ENCODE measurements at places on chromosomes 7 and 10.
A peak's percentile ranks its signal among the peaks of the same experiment; 100 is the strongest.

DNA sequence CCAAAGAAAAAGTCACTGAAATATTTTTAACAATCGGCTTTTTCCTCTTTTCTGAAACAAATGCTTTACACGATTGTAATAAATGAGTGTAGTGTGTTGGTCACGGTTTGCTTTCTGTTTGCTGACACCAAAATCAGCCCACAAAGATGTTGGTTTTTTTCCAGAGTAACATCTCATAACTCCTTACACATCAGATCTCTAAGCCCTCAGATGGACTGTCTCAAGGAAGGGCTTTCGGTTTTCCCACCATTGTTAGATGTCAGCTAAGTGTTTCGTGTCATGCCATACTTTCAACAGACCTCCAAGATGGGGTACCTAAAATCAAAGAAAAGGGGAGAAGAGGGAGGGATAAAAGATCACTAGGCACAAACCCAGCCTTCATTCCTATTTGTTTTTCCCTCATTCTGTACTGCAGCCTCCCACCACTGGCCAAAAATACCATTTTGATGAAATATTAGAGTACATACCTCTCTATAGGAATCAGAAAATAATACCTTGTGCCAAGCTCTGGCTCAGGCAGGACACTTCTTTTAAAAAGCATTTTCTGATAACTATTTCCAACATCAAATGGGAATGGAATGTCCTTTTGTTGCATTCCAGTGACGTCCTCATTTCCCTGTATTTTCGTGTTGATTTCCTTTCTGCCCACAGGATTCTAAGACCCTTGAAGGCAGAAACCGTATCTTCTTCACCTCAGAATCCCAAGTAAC, 159.1 kb downstream of the DGKI start:
- no peaks in the 10 kb centered on the region for H3K36me3 ChIP-seq
- no peak for DNase-seq
- no peak overlapping the region for H3K27ac ChIP-seq
- H3K4me3 ChIP-seq = no peak overlapping the region
- no peaks in the 10 kb centered on the region for H3K4me1 ChIP-seq

GRCh38 chr10:68121020-68121743, 11.9 kb downstream of the MYPN start:
- H3K36me3 ChIP-seq = no peaks in the 10 kb centered on the region
- DNase-seq = no peak
- peaks cover 2% of the 10 kb centered on the region for H3K4me1 ChIP-seq
- H3K27ac ChIP-seq = no peak overlapping the region
- no peak overlapping the region for H3K4me3 ChIP-seq

DNA sequence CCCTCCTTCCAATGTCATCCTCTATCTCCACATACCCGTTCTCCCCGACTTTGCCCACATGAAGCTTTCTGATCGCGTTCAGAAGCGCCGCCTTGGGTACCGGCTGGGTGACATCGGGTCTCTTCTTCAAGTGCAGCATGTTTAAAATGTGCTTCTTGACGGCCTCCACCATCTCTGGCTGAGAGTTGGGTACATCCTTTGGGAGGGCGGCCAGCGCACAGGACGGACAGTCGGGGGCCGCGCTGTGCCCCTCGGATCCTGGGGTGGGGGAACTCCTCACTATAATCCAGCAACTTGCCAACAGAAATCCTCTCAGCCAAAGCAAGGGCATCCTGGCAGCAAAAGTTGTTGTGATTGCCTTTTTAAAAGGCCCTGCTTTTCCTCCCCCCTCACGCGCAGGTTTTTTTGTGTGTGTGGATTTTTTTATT, 2.8 kb downstream of the INHBA start:
- H3K27ac ChIP-seq = no peak overlapping the region
- H3K4me1 ChIP-seq = peaks cover 13% of the 10 kb centered on the region
- H3K27me3 ChIP-seq = peaks cover 48% of the 10 kb centered on the region
- DNase-seq = no peak
- peaks cover 3% of the 10 kb centered on the region for H3K36me3 ChIP-seq

DNA sequence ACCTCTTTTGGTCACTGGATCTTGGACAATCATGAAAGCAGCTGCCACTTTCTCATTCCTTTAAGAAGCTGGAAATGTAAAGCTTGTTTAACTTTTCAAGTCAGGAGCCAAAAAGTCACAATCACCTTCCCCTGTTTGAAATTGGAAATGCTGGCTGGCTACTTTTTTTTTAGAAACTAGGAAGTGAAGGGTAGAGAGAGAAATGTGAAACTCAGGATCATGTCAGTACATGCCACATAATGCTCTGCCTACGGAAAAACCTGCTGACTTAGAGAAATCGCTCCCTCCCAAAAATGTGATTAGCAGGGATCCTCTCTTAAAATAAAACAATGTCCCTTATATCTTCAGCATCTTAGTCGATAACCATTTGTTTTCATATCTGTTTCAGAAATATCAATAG, 188.4 kb upstream of the C7orf33 start:
- DNase-seq = no peak
- H3K27ac ChIP-seq = no peak overlapping the region
- peaks cover 73% of the 10 kb centered on the region for H3K27me3 ChIP-seq
- no peaks in the 10 kb centered on the region for H3K4me1 ChIP-seq
- H3K4me3 ChIP-seq = no peak overlapping the region
- no peaks in the 10 kb centered on the region for H3K36me3 ChIP-seq

DNA sequence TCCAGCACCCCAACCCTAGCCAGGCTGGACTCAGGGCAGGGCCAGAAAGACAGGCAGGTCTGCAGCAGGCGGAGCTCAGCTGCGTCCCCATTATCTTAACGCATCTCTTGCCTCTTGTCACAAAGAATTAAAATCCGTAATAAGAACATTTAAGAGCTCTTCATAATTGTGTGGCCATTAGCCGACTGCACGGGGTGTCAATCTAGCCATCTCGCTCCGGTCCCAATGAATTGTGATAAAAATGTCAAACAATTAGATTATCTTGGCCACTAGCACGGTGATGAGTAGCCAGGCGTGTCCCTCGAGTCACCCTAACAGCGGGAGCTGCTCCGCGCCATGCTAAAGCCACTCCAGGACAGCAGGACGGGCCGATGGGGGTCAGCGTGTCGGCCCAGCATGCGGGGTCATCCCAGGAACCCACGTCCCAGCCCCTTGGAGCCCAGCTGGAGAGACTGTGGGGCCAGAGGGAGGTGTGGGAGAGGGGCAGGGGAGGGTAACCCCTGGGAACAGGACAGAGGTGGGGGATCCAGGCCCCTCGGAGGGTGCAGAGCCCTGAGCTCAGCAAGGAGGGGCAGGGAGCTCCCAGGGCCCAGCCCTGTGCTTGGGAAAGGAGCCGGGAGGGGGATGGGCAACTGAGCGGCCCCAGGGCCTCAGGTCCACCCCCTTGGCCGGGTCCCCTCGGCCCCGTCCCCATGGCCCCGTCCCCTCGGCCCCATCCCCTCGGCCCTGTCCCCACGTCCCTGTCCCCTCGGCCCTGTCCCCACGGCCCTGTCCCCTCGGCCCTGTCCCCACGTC, 17.7 kb upstream of the NKX6-2 start:
- no peak overlapping the region for H3K27ac ChIP-seq
- H3K36me3 ChIP-seq = no peaks in the 10 kb centered on the region
- peaks cover 8% of the 10 kb centered on the region for H3K27me3 ChIP-seq
- H3K4me3 ChIP-seq = no peak overlapping the region

GRCh38 chr10:5978230-5978489, 817 bp upstream of the IL15RA start:
- H3K36me3 ChIP-seq = peaks cover 5% of the 10 kb centered on the region
- H3K27me3 ChIP-seq = no peaks in the 10 kb centered on the region
- H3K4me1 ChIP-seq = peaks cover 19% of the 10 kb centered on the region
- DNase-seq = no peak

- no peak for DNase-seq
- no peaks in the 10 kb centered on the region for H3K4me1 ChIP-seq
- H3K36me3 ChIP-seq = no peaks in the 10 kb centered on the region
- H3K27me3 ChIP-seq = peaks cover 51% of the 10 kb centered on the region
- H3K4me3 ChIP-seq = peak overlapping the region; percentile 39
Measured at GRCh38 chr10:116848944-116849247, 403 bp upstream of the ENO4 start.

DNA sequence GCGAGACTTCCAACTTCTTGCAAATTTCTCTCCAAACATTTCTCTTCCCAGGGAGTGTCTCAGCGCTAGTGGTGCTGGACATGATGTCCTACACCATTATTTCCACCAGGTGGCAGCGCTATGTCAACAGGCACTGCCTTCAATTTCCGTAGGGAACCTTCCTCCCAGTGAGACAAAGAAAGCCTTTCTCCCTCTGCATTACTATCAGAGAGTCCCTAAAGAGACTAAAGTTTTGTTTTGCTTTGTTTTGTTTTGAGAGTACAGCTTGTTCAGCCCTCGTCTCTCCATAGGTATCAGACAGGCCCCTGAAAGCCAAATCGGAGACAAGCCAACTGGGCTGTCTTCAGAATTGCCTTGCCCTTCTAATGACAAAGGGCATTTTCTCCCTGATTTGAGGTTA, 44.2 kb upstream of the GGCT start:
- peaks cover 5% of the 10 kb centered on the region for H3K36me3 ChIP-seq
- H3K4me1 ChIP-seq = no peaks in the 10 kb centered on the region
- DNase-seq = peak; percentile 8

- H3K4me1 ChIP-seq = no peaks in the 10 kb centered on the region
- H3K27me3 ChIP-seq = peaks cover 9% of the 10 kb centered on the region
- H3K4me3 ChIP-seq = no peak overlapping the region
- H3K27ac ChIP-seq = no peak overlapping the region
Measured at GRCh38 chr10:88651101-88651551, 13.1 kb upstream of the LIPF start.

- no peaks in the 10 kb centered on the region for H3K36me3 ChIP-seq
- H3K4me3 ChIP-seq = no peak overlapping the region
- H3K27ac ChIP-seq = no peak overlapping the region
- peaks cover 11% of the 10 kb centered on the region for H3K27me3 ChIP-seq
Measured at GRCh38 chr10:25966844-25967243, 32.8 kb downstream of the MYO3A start.

GRCh38 chr10:70121281-70121949, 11.2 kb downstream of the AIFM2 start:
- DNase-seq = no peak
- H3K4me3 ChIP-seq = no peak overlapping the region
- H3K4me1 ChIP-seq = peaks cover 3% of the 10 kb centered on the region
- H3K36me3 ChIP-seq = no peaks in the 10 kb centered on the region
- H3K27me3 ChIP-seq = no peaks in the 10 kb centered on the region
- no peak overlapping the region for H3K27ac ChIP-seq

GRCh38 chr7:128027485-128027980, 3.7 kb downstream of the LRRC4 start:
- peaks cover 14% of the 10 kb centered on the region for H3K36me3 ChIP-seq
- H3K4me3 ChIP-seq = no peak overlapping the region
- no peaks in the 10 kb centered on the region for H3K27me3 ChIP-seq
- H3K4me1 ChIP-seq = peaks cover 30% of the 10 kb centered on the region

GRCh38 chr7:139642283-139642682, 118.8 kb downstream of the CLEC2L start:
- H3K4me1 ChIP-seq = peaks cover 25% of the 10 kb centered on the region
- no peak overlapping the region for H3K4me3 ChIP-seq
- H3K27me3 ChIP-seq = no peaks in the 10 kb centered on the region
- H3K36me3 ChIP-seq = no peaks in the 10 kb centered on the region

- peaks cover 5% of the 10 kb centered on the region for H3K36me3 ChIP-seq
- H3K4me1 ChIP-seq = no peaks in the 10 kb centered on the region
- no peak overlapping the region for H3K27ac ChIP-seq
- no peak overlapping the region for H3K4me3 ChIP-seq
Measured at GRCh38 chr10:109987452-109988211, 20.2 kb upstream of the ADD3 start.

Data from effector memory CD8-positive, alpha-beta T cell (primary cell).